ENCODE measurements at places on chromosomes 4 and X.

- DNase-seq = peak; percentile 68
Measured at GRCh38 chr4:148056879-148057278, 325.0 kb downstream of the ARHGAP10 start.

GRCh38 chrX:96683997-96684338 lies 674 bp upstream of the DIAPH2 start:
- no peak for DNase-seq

- peak; percentile 9 for DNase-seq
Measured at GRCh38 chrX:24019448-24019847, 7.5 kb downstream of the KLHL15 start.

DNA sequence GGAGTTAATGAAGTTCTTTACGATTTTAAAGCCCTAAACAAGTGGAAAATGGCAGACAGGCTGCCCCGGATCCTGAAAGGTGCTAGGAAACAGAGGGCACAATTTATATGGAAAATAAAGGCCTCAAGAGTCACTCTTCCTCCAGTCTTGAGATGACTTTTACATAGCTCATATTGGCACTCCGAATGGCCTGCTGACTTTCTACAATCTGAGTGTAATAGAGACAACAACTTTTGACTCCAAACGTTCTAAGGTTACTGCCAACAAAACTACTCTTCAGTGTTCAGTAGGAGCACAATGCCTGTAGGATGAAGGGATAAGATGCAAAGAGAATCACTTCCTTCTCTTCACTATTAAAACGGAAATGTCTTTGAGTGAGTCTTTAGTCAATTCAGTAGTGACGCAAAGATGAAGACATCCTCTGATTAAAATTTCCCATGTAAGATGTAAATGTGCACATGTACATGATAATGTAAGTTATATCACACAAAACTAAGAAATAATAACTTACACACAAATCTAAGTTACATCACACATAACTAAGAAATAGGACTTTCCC lies 40.5 kb downstream of the VEGFC start:
- DNase-seq = no peak

DNA sequence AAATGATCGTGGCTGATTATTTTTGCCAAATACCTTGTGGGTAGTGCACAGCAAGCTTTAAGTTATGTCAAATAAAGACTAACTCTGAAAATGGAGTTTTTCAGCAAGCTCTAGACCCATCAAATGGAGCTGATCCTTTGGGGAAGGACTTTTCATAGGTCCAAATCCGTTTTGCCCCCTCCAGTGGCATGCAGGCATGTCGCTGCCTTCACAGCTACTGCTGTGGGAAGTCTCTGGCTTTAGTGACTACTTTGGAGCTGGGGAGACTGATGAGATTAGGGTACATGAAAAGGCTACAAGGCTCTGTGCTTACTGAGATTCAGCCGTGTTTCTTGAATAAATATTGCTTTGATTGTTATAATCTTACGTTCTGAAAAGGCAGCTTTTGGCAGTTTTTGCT lies 106.6 kb upstream of the HS3ST1 start:
- DNase-seq = no peak

DNA sequence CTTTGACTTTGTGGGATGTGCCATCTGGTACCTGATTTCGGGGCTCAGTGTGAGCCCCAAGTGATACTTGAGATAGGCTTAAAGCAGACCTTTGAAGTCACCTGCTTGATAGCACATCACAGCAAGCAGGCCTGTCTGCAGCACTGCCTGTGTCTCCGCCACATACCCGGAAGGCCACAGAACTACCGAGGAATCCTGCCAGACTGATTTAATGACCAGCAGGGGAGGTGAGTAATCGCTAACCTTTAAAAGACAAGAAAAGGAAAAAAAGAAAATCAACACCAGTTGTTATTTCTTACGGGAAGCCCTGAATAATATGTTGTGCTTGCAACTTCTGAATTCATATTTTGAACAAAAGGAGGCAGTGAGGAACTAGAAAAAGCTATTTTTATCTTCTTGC lies 6.8 kb downstream of the PTCHD1 start:
- DNase-seq = no peak

DNA sequence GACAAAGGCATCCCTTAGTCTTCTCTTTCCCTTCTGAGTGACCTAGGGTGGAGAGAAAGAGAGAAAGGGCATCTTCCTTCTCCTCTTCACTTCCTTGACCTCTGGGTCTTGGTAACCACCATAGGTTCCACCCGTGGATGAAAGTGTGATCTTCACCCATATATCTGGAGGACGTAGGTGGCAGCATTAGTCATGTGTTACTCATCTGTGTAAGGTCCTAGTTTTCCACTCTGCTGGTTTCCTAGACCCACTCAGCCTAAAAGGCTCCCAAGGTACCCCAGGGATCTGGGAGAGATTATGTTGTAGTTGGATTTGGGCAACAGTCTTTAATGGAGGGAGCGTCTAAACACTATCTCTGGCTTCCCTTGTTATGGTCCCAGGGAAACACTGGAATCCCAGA lies 45.5 kb upstream of the RAB9B start:
- no peak for DNase-seq

Data from CD4-positive, alpha-beta T cell treated with Interleukin-6 for 4 hours (primary cell).